Putamen (tissue), 1 donor: ENCODE measurements at places on chromosomes 4 and X.

DNA sequence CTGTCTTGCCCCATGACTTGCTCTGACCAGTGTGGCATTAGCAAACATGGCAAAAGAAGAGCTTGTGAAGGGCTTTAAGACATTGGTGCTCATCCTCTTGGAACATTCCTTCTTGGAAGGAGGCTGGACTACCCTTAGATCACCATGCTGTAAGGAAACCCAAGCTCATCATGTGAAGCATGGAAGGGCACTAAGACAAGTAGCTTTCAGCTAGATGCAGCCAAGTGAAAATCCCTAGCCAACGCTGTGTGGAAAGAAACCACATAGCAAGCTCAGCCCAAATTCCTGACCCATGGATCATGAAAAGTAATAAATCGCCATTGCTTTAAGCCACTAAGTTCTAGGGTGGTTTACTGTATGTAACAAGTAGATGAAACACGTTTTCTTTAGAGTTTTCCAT is 12.4 kb upstream of the PACRGL start:
- no peak for DNase-seq

DNA sequence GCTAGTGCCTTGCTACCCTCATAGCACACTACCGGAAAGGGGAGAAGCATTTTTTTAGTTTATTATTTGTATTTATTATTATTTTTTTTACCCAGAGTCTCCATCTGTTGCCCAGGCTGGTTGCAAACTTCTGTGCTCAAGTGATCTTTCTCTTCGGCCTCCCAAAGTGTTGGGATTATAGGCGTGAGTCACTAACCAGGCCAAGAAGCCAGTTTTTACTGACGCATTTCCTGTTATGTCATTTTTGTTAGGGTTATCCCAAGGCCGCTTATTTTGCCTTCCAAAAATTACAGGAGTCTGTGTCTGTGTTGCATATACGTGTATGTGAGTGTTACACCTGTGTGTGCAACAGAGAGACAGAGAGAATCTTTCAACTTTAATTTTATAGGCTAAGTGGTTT is 404.5 kb downstream of the GBA3 start:
- DNase-seq: no peak

DNA sequence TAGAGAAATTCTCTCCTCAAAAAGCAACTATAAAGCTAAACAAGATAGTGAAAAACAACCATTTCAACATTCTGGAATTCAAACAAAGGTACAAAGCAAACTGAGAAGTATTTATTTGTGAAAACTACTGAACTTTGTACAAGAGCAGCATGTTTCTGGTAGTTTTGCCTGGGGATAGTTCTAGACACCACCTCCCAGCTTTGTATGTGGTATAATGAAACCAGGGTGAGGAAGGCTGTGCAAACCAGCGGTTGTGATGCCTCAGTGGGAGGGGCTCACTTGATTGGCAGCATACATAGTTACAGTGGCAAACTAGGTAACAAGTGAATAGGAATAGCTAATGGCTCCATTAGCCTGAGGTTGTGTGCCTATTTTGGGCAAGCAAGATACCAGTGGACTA is 18.6 kb upstream of the FRMD7 start:
- DNase-seq: no peak

- DNase-seq: no peak
Measured at GRCh38 chr4:164866817-164867490, 10.0 kb upstream of the APELA start.

DNA sequence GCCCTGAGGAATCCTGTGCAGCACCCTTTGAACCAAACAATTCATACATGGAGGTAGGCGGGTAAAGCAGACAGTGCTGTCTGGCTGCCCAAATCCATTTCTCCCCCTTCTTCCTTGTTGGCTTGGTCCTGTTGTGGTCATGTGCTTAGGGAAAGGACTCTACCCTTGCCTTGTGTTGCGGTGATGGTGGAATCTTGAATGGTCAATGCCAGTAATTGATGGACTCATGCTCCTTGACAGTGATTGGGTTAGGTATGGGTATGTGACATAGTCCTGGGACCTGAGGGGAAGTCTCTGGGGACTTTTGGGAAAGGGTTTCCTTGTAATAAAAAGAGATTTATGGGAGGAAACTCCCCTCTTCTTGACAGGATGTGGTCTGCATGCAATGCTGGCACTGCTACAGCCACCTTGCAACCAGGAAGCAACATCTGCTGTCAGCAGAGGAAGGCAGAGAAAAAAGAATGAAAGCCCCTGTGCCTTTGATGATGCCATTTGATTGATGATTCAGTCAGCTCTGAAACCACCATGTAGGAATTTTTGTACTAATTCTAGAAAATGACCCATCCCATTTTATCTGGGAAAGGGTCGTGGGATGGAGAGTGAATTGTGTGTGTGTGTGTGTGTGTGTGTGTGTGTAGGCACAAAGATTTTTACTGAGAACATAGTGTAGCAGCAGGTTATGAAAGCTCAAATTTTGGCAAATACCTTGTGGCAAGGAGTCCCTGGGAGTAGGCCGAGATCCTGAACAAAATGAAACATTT is 30.0 kb upstream of the HUWE1 start:
- DNase-seq: no peak

DNA sequence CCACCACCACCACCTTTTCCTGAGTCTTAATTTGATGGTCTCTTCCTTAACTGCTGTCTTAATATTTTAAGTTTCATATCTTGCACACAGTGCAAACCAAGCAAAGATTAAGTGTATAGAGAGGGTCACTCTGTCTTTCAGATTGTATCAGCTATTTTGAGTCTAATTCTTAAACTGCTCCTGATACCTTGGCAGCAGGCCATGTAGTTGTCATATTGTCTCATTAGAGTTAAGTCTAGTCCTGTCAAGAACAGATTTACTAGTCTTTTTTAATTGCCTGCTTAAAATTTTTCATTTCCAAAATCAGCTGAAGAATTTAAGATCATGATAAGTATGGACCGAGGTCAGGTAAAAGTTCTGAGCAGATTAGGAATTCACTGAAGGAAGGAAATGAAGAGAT is 51.5 kb downstream of the FHIP1A start:
- DNase-seq: no peak

DNA sequence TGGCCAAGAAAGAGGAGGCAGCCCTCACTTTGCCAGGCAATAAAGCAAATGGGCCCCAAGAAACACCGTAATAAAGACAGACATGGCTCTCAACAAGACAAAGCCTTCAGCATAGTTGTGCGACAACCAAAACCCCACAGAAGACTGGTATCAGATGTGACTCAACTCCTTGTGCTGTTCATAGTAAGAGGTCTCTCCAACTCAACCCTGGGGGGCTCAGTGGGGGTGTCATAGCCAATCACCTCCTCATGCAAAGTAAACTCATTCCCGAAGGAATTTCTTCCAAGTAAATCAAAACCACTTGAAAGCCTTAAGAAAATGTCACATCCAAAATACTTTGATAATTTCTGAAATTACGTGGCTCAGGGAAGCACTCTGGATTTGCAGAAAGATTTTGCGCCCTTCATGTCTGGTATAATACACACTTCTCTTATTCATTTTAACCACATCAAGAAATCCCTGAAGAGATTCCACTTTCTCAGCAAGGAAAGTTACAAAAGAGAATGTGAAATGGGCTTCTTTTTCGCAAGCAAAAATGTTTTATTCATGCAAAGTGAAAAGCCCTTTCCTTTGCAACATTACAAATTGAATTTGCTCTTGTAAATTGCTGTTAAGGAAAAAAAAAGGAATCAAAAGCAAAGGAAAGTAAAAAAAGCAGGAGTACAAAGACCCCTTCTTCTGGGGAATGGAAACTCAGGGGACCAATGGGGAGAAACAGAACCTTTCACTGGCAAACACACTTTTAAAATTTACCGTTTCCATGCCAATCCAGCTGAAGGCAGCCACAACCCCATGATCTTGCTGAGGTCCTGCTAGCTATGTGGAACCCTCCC is 137.4 kb downstream of the NSUN7 start:
- no peak for DNase-seq

DNA sequence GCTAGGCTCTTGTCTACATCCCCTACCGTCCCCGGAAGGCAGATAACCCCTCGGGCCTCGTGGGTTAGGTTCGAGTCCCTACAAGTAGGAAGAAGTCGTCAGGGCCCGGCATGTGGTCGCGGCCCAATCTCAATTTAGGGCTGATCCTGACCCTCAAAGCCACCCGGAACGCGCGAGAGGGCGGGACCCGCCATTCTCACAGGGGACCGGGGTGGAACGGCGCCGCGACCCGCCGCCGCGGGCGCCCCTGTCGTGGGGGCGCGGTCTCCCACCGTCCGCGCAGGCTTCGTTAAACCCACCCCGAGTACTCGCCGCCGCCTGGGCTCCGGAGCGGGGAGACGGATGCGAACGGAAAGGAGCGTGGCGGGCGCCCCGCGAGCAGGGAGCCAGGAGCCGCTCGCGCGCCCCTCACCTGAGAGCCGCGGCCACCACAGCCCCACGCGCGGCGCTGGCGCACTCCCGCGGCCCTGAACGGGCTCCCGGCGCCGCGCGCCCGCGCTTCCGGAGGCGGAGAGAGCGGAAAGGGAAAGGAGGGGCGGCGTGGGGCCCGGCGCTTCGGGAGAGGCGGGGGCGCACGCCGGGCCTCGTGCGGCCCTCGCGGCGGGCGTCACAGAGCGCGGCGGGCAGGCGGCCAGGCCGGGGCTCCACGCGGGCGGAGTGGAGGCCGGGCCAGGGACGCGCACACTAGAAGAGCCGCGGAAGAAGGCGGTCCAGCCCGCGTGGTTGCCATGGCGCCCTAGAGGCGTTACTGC is at the start of gene CFAP97:
Gene CFAP97 (minus strand): TSS at position 515 of the 752 bp plus-strand sequence. CDS start 12,804 bp downstream, outside the sequence.
- DNase-seq: peak; percentile 91

GRCh38 chr4:6777636-6778281 is 4.8 kb upstream of the KIAA0232 start:
- no peak for DNase-seq

GRCh38 chrX:148316446-148316845 is 184.0 kb upstream of the AFF2 start:
- no peak for DNase-seq

DNA sequence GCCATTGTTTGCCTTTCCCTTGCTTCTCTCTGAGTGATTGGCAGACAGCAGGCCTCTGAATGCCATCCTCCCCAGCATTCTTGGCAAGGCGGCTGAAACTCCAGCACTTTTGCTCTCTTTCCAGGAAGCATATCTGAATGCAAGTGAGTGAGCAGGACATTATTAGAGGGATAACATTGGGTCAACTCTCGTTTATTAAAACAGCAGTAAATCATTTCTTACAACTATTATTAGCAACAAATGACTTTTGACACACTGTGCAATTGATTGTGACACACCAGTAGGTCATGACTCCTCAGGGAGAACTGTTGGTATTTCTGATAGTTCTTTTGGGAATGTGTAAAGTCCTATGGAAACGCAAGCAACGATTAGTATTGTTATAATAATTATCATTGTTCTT is 103.8 kb downstream of the EFNB1 start:
- DNase-seq: no peak

- DNase-seq: peak; percentile 29
Measured at GRCh38 chr4:89724716-89725115, 112.2 kb downstream of the SNCA start.

- DNase-seq: no peak
Measured at GRCh38 chr4:121674191-121674590, 22.6 kb downstream of the ANXA5 start.

GRCh38 chrX:138877746-138878145 is 166.2 kb upstream of the FGF13 start:
- DNase-seq: no peak
